ENCODE measurements at places on chromosomes 13 and 19.
A peak's percentile ranks its signal among the peaks of the same experiment; 100 is the strongest.

DNA sequence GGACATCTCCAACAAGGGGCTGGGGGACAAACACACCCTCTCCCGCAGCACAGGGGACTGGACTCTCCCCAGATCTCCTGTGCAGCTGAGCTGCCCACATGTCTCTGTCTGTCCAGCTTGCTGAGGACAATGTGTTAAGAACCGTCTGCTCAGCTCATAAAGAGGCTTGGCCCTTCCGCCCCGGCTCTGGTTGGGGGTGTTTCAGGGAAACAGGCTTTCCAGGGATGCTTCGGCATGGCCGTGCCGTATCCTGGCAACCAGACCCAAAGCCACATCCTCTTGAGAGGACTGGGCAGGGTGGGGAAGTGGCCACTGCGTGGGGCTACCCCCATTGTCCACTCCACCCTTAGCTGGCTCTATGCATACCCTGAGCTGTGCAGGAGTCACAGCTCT is 41.1 kb upstream of the CHST8 start:
- DNase-seq: no peak

GRCh38 chr13:58165617-58166016 is 534.1 kb downstream of the PCDH17 start:
- DNase-seq: no peak

DNA sequence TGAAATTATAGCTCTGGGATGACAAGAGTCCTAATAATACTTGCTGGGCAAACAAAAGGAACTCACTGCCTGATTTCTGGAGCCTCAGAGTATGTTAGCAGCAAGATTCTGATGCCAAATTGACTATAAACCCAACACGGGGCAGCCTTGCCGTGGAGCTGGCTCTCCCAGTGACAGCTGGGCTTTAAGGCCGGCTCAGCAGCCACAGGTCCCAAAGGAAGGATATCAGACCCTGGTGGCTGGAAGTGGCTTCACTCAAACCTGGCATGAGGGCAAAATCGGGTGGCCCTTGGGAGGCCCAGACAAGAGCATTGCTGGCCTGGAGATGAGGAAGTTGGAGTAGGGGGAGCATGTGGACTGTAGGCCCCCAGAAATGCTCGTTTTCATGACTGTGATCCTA is 47.9 kb downstream of the EPS15L1 start:
- no peak for DNase-seq

DNA sequence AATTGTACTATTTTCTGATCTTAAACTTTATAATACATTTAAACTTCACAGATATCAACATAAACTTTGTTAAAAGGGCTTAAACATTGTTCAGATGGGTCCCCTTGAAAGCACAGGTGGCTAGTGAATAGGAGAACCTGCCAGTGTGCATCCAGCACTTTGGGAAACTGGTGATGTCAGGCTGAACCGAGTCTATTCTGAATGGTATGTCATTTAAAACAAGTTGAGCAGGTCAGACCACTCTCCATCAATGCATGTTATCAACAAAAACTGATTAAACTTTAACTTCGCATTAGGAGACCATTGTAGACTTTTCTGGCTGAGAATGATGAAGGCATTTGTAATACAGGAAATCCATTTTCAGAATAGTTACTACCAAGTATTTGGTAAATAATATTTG is 50.1 kb upstream of the FREM2 start:
- DNase-seq: no peak

DNA sequence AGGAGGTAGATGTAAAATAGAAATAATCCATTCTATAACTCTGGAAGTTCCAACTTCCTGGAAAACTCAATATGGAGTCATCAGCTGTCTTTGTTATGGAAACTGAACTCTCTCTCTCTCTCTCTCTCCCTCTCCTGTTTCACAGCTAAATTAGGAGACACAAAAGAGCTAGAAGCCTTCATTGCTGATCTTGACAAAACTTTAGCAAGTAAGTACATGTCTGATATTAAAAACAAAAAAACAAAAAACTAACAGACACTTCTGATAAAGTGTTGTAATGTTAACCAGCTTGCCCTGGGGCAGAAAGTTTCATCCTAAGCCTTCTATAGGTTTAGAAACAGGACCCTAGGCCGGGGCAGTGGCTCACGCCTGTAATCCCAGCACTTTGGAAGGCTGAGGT is 11.3 kb downstream of the RGCC start:
- DNase-seq: no peak

DNA sequence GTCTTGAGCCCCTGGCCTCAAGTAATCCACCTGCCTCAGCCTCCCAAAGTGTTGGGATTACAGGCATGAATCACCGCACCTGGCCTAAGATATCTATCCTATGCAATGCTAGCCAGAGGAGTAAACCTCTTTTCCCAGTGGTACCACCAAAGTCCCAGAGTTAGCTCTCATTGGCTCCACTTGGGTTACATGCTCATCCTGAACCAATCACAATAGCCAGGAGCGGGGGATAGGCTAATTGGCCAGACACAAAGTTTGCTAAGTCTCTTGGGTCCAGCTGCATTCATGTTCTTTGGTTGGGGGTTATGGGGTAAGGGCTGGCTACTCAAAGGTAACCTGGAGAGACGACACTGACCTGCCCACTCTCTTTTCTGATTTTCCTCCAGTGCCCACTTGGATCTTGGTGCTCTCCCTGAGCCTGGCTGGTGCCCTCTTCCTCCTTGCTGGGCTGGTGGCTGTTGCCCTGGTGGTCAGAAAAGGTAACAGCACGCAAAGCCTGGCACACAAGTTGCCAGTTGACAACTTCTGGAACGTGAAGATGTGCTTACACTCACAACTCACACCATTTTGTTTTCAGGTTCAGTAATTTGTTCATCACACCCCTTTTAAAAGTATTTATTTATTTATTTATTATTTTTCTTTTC is 7.8 kb downstream of the C19orf38 start:
- DNase-seq: no peak

GRCh38 chr13:61414686-61415057 is 977 bp downstream of the PCDH20 start:
- DNase-seq: no peak

DNA sequence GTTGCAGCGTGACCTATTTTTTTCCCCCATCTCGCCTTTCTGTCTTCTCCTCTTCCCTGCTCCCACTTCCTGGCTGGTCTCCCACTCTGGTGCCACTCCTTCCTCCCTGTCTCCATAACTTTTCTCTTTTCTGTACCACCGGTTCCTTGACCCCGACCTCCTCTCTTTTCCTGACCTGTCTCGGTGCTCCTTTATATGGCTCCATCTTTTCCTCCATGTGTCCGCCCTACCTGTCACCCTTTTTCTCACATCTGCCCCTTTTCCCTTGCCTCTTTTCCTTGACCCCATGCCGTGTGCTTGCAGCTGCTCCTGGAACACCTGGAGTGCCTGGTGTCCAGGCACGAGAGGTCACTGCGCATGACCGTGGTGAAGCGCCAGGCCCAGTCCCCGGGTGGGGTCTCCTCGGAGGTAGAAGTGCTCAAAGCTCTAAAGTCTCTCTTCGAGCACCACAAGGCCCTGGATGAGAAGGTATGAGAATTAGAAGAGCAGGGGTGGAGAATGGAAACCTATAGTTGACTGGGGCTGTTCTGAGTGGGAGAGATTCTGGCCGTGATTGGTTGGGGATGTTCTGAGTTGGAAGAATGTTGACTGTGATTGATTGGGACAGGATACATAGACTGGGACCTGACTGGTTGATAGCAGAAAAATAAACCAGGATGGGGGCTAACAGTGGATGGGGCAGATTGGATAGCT is 9.3 kb downstream of the PPFIA3 start:
- DNase-seq: no peak

GRCh38 chr13:108215436-108215835 is at the start of gene LIG4:
Gene LIG4 (minus strand): TSS chr13:108215536. CDS start chr13:108211268, 4,268 bp downstream.
- DNase-seq: peak; percentile 95

GRCh38 chr13:38350114-38350617 is 515 bp downstream of the UFM1 start:
- DNase-seq: peak; percentile 59

DNA sequence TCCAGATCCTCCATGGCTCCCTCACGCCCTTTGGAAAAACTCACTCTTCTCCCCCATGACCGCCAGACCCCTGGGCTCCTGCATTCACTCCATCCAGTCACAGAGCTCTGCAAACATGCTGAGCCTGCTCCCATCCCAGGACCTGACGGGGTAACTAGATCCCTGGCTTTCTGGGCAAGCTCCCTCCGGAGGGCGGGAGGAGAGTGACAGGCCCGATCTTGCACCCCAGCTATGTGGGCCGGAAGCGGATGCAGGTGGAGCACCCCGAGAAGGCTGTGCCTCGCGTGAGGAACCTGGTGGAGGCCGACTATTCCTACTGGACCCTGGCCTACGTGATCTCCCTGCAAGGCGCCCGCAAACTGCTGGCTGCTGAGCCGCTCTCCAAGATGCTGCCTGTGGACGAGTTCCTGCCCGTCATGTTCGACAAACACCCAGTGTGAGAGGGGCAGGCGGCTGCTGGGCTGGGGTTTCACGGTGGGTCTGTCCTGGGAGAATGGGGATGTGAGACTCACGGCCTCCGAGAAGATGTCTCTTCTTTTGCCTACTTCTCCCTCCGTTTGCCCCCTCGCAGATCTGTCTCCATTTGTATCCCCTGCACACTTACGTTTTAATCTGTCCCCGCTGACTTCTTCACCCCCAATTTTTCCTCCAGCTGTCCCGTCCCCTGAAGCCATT is 25.2 kb downstream of the COLGALT1 start:
- no peak for DNase-seq

GRCh38 chr19:14248578-14249011 is 42.6 kb upstream of the ADGRL1 start:
- no peak for DNase-seq

DNA sequence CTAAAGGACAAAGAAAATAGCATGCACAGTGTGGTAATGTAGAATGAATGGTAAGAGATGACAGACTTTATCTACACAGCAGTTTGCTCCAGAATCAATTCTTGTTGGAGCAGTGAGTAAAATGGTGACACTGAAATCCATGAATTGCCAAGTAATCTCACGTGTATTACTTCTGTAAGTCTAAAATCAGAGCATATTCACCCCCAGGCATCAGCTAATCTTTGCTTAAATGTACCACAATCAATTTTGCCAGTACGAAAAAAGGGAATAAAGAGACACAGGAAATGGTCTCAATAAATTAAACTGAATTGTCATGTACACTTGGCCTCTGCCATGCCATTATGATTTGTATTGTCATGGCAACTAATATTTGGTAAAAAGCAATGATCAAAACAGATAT is 294.2 kb downstream of the PCDH17 start:
- DNase-seq: no peak

GRCh38 chr13:32883474-32883873 is 132.7 kb upstream of the KL start:
- DNase-seq: no peak

DNA sequence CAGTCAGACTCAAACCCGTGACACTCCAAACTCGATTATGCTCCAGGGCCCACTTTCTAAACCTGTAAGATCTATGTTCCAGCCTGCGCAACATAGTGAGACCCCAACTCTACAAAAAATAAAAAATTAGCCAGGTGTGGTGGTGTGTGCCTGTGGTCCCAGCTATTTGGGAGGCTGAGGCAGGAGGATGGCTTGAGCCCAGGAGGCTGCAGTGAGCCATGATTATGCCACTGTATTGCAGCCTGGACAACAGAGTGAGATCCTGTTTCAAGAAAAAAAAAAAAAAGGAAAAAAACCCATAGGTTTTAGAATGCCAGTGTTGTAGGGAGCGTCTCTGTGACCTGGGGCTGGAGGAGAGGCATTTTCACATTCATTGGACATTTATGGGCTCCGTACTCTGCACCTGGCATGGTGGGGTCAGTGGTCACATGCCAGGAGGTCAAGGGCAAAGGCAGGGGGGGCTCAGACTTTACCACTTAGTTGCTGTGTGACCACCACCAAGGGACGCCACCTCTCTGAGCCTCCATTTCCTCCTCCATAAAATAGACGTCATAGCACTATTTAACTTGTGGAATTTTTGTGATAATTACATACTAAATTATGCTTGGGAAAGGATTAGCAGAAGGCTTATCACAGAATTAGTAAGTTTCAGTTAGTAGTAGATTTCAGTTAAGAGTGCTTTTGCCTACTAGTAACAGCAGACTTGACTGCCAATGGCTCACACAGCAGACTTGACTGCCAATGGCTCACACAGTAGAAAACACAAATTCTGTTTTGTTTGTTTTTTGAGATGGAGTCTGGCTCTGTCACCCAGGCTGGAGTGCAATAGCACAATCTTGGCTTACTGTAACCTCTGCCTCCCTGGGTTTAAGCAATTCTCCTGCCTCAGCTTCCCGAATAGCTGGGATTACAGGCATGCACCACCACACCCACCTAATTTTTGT is 5.9 kb downstream of the SELENOV start:
- no peak for DNase-seq

- DNase-seq: no peak
Measured at GRCh38 chr19:6239871-6240676, 39.7 kb downstream of the MLLT1 start.

- no peak for DNase-seq
Measured at GRCh38 chr13:59261928-59262488, 901.7 kb downstream of the DIAPH3 start.

- DNase-seq: no peak
Measured at GRCh38 chr19:7637374-7638256, 705 bp downstream of the STXBP2 start.

DNA sequence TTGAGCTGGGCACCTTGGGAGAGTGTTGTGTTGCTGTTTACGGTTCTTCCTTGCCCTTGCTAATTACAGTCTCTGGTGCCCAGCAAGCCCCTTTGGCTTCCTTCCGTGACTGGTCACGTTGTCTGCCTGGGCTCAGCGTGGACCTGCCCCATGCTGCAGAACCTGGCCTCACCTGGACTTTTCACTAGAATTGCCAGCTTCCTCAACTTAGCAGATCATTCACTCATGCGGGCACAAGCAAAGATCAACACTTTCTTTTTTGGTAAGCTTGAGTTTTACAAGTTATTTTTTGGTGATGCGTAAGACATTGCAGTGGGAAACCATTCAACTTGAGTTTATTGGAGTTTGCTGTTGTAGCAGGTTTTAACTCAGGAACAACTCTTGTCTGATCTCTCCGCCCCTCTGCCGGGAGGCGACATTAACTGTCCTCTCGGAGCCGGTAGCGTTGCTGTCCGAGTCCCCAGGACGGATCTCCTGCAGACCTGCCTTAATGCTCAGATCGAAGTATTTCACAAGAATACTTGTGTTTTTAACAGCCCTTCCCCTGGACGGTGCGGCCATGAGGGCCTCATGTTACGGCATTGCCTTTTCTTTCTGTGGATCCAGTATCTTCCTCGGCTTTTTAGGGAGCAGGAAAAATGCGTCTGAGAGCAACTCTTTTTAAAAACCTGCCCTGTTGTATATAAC is 15.7 kb upstream of the TEX29 start:
- peak; percentile 42 for DNase-seq

DNA sequence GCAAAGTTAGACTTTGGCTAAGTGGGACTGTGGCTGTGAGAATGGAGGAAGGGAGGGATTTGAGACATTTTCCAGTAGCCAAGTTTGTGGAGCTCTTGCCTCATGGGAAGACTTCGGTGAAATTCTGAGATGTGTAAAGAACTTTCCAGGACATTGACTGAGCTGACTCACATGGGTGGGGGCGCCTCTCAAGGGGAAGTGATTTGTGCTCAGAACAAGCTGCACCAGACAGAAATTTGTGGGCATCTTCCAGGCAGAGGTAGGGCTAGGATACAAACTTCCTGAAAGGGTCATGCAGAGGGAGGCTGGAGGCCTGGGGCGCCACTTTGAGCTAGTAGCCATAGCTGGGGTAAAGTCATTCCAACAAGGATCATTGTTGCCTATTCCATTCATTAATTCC is 9.8 kb upstream of the SIGLEC10 start:
- no peak for DNase-seq

All from natural killer cell treated with Interleukin-12 subunit alpha and Interleukin-12 subunit beta and Interleukin-15 and Interleukin-18, amount 100 ng/mL, for 72 hours (primary cell).